ENCODE measurements at places on chromosomes 16 and 17.
A peak's percentile ranks its signal among the peaks of the same experiment; 100 is the strongest.

DNA sequence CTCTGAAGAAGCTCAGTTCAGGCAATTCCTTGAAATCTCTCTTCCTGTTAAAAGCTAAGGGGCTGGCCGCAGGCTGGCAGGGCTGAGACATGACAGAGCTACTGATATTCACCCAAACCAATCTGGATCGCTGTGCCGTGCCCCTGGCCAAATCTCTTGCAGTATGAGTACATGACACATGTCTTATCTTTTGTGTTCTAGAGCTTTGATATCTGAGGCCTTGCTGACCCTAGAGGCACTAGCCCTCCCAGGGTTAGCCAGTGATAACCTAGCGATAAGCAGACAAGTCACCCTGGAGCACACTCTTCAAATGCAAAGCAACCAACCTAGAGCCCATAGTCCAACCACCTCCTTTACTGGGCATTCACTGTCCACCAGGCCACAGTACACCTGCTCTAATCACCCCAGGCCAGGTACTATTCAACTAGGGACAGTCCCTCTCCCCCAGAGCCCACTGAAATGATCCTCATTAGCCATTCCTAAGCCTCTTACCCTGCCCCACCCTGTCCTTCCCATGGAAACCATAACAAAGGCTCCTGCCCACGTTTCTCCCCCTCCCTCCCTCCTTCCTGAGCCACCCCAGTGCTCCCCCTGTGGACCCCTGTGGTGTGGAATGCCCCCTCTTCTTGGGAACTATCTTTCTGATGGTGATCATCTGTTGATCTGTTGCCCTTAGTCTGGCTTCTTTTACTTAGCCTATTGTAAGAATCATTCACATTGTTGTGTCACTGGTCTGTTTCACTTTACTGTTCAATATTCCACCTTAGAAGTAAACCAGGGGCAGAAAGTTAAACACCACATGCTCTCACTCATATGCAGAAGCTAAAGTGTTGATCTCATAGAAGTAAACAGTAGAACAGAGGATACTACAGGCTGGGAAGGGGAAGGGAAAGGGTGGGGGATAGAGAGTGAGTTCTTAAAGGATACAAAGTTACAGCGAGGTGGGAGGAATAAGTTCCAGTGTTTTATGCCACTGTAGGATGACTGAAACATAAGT, 52.5 kb downstream of the TEKT5 start:
- DNase-seq: no peak

DNA sequence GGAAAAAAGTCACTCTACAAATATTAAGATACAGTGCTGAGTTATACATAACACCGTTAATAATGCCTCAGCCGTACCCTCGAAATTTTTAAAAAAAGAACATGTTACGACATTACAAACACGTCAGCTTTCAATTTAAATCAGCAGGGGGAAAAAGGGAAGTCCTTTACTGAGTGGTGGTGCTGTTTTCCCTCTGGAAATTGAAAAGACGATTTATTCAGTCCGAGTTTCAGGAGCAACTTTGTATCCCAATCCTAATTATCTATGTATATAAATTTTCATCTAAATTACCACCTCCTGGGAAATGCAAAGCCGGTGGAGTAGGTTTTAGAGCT, 1.3 kb downstream of the NETO2 start:
- DNase-seq: peak; percentile 62

DNA sequence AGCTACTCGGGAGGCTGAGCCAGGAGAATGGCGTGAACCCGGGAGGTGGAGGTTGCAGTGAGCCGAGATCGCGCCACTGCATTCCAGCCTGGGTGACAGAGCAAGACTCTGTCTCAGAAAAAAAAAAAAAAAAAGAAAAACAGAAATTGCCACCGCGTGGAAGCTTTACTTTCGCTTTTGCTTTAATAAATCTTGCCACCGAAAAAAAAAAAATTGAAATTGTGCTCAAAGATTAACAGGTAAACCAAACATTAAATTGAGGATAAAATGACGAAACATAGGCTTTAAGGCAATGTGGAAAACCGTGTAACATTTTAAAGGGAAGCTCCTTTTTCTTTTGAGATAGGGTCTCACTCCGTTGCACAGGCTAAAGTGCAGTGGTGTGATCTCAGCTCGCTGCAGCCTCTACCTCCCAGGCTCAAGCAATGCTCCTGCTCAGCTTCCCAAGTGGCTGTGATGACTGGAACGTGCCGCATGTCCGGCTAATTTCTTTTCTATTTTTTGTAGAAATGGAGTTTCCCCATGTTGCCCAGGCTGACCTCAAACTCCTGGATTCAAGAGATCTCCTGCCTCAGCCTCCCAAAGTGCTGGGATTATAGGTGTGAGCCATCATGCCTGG, 40.1 kb downstream of the ZNF276 start:
- DNase-seq: no peak

DNA sequence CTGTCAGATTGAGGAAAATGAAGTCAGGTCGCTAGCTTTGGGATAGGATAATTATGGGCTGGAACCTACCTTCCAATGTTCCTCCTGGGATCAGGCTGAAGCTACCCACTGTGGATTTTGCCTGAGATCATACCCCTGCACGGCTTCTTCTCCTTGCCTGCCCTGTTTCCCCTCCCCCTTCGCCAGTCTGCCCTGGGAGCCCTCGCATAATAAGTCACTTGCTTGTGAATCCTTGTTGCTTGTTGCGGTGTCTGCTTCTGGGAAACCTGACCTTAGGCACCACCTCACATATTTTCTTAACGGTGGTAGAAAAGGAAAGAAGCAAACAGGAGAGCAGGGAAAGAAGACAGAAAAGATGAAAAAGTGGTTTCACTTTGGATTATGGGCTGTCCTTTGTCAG, 13.3 kb upstream of the PMP22 start:
- DNase-seq: no peak

DNA sequence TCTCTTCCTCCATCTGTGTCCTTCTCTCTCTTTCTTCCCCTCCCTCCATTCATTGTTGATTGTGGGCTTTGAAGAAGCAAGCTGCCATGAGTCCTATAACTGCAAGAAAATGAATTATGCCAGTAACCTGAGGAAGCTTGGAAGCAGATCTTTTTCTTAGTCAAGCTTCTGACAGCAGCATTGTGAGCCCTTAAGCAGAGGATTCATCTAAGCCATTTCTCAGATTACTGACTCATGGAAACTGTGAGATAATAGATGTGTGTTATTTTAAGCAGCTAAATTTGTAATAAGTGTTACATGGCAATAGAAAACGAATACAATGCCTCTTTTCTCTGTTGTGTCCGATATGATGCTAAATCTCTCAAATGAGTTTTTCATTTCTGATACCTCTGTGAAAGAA, 1109.7 kb downstream of the CDH11 start:
- DNase-seq: peak; percentile 7

- DNase-seq: no peak
These were observed 10.0 kb upstream of the CLEC18C start for GRCh38 chr16:70163596-70163995.

- no peak for DNase-seq
These were observed 6.4 kb downstream of the CACNG5 start for GRCh38 chr17:66841328-66841727.

GRCh38 chr17:64368277-64368676, 22.4 kb downstream of the PECAM1 start:
- no peak for DNase-seq

DNA sequence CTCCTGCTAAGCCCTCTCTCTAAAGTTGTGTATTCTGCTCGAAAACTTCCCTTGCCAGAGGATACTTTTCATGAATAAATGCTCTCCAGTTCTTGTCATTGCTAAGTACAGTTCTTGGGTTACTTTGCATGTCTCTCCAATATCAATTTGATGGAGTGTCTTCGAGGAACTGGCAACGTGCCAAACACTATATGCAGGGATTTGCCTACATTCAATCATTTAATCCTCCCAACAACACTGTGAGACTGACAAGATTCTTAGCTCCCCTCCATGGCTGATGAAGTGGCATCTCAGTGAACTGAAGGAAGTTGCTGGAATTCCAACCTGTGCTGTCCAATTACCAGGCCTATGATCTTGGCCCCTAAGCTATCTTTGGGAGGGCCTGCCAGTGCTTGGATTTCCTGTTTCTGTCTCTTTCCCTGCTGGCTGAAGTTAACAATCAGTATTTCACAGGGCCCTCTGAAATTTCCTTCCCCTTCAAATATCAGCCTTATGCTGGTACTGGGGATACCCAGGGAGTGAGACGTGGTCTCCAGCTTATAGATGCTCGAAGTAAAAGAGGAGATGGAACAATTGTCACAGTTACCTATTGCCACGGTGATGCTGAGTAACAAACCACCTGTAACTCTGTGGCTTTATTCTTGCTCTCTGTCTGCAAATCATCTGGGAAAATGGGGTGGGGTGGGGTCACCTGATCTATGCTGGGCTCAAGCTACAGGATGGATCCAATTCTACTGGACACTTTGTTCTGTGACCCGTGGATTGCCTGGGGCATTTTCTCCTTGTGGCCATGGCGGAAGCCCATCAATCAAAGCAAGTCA, 19.4 kb upstream of the CRISPLD2 start:
- DNase-seq: no peak

GRCh38 chr16:68366062-68366461, 55.2 kb downstream of the PRMT7 start:
- no peak for DNase-seq

GRCh38 chr17:12048843-12049473, 28.3 kb downstream of the MAP2K4 start:
- DNase-seq: no peak

DNA sequence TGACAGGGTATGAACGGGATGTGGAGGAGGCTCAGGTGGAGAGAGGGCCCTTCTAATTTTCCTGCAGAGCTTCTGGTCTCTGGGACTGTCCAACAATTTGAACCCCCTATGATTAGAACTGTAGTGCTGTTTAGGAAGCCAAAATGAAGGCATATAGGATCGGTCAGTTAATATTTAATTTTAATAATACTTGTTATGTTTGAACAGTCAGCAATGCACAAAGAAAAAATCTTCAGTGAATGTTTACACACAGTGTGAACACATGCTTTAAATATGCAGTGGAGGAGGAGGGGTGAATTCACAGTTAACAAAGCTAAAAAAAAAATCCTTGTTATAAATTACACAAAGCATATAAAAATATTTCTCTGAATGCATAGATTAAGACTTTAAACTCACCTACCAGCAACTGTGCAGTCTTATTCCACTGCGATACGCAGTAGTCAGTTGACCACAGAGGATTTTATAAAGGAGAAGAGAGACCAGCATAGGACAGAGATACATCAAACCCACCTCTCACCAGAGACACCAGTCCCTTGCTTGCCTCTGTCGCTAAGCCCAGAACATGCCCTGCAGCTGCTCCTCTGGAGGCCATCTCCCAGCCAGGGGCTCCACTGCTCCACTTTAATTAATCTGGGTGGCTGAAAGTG, 14.6 kb downstream of the ANKRD40 start:
- DNase-seq: peak; percentile 43

DNA sequence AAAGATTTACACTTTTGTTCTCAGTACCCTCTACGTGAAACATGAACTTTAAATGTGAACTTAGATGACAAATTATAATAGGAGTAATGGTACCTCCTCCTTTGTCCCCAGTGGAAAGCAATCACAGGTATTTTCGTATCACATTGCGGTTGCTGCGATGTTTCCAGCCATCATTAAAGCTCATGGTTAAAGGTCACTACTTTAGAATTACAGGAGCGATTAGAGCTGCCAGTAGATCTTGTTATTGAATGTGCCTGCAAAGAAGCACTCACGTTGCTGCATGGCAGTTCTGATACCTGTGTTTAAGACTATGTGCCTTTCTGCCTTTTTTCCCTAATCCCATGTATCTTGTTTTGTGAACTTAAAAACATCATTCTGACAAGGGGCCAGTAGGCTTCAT, 301.0 kb downstream of the CPPED1 start:
- DNase-seq: no peak

DNA sequence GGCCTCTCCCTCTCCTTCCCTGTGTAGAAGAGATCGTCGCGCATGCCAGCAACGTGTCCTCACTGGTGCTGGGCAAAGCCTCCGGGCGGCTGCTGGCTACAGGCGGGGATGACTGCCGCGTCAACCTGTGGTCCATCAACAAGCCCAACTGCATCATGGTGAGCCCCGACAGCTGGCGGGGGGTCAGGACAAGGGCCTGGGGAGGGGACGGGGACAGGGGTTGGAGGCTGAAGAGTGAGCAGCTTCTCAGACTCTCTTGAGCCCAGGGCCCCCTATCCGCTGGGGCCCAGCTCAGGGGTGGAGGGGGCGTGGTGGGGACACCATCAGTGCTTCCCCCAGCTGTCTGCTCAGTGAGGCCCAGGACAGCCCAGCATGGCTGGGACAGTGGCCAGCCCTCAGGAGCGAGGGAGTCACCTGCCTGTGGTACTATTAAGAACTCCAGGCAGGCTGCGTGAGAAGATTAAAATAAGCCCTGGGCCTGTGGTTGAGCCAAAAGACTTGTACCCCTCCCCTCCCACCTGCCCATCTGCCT, 6.2 kb downstream of the KATNB1 start:
- no peak for DNase-seq

GRCh38 chr17:80625627-80626026, 81.0 kb downstream of the RPTOR start:
- no peak for DNase-seq

DNA sequence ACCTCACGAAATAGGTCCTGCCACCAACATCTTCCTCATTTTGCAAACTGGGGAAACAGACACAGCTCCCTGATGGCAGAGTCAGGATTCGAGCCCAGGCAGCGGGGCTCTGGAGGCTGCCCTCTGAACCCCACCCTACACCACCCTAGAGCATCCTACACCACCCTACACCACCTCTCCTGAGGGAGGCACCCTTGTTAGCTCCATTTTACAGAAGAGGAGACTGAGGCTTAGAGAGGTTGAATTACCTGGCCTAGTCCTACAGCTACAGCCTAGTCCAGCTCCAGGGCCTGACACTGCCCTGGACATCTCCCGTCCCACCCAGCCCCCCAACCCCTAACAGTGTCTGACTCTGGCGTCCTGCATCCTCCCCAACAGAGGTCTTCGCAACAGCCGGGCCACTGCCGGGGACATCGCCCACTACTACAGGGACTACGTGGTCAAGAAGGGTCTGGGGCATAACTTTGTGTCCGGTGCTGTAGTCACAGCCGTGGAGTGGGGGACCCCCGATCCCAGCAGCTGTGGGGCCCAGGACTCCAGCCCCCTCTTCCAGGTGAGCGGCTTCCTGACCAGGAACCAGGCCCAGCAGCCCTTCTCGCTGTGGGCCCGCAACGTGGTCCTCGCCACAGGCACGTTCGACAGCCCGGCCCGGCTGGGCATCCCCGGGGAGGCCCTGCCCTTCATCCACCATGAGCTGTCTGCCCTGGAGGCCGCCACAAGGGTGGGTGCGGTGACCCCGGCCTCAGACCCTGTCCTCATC, 3.2 kb upstream of the NECAB2 start:
- DNase-seq: no peak

DNA sequence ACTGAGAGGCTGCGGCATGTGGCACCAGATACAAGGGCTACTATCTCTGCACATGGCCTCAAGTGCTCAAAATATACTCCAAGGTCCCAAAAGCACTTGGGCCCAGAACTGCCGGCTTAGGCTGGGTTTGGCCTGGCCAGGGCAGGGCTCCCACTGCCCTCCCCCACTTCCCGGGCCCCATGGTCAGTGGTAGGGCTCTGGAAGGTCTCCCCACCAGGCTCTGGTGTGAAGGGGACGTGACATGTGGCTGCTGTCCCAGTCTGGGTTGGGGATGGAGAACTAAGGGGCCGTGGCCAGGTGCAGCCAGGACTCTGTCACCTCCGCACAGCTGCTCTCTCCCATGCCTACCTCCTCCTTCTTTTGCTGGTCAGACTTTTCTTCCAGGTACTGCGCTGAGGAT, 5.7 kb upstream of the PAM16 start:
- no peak for DNase-seq

Data from choroid plexus epithelial cell (primary cell).